ENCODE measurements at places on chromosomes 12 and 14. TPM values are rescaled to one million over a fixed set of nuclear protein-coding genes. Genes with fewer than 3 reads are reported as not detected.

The CMA1 gene
- total RNA-seq: not detected

The PLCZ1 gene
- total RNA-seq: not detected

DNA sequence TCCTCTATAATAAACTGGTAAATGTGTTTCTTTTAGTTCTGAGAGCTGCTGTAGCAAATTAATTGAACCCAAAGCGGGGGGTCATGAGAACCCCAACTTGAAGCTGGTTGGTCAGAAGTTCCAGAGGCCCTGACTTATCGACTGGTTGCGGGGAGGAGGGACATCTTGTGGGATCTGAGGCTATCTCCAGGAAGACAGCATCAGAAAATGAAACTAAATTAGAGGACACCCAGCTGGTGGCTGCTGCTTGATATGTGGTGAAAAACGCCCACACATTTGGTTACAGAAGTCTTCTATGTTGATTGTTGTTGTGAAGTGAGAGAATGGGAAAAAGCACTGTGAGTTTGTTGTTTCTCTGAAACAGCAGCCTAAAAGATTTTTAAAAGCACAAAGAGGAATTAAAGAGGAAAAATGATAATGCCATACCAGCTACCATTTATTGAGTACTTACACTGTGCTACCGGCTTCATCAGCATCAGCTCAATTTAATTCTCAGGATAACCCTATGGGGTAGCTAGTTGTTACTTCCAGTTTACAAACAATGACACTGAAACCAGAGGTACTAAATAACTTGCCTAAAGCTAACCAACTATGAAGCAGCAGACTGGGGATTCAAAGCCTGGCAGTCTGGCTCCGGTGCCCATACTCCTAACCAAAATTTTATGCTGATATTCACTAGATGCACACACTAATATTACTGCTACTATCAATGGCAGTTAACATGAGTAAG, 24.3 kb downstream of the DDX24 start:
- DNase-seq: no peak

The LRTM2 gene
- not detected for total RNA-seq

DNA sequence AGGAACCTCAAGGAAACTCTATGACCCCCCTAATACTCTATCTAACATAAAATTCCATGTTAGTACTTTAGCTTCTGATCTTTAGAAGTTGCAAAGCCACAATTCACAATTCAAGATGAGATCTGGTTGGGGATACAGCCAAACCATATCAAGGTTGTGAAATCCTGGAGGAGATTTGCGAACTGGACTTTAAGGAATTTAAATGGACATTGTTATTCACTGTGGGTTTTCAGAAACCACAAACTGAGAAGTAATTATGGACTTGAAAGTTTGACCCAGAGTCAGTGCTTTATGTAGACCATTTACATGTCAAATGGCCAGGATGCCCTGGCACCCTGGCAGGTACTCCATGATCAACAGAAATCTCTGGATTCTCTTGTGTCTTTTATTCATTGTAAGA, 14.2 kb upstream of the CDKL1 start:
- no peak for DNase-seq

DNA sequence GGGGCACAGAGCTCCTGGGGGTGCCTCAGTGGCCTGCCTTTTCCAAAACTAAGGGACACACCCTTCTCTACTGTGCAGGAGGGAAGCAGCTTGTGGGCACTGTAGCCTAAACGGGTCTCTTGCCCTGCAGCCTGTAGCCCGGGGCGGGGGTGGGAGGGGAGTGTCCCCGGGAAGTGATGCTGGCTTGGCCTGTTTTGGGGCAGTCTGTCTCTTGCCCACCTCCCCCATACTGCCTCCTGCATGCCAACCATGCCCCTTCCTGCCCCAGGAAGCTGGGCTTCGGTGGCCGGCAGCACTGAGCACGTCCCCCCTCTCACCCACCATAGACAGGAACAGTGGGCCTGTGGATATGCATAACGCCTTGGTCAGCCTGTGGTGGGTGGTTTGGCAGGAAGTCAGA, 43.4 kb downstream of the PRIMA1 start:
- no peak for DNase-seq

DNA sequence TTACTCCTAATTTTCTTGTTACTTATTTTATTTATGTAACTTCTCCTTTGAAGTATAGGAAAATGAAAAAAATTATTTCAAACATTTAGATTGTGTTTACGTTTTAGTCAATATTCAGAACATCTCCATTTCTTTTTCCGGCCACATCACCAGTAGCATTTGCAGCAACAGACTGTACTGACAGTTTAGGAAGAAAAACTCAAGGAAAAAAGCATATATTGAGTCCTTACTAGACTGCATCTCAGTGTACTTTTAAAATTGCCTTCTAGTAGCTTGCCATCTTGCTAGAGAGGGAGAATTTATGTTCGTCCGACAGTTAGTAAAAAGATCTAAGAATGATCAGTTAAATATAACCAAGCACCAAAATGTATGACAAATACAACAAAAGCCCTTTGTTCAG, 625.0 kb upstream of the MIS18BP1 start:
- DNase-seq: no peak

GRCh38 chr12:95182868-95183415, 34.3 kb downstream of the FGD6 start:
- peak; percentile 67 for DNase-seq

- no peak for DNase-seq
Observed at GRCh38 chr12:124971603-124972002, 17.3 kb downstream of the DHX37 start.

The SYCP3 gene
- under 0.01 TPM for total RNA-seq

GRCh38 chr12:75483431-75483830, 2.9 kb downstream of the GLIPR1 start:
- DNase-seq: no peak

DNA sequence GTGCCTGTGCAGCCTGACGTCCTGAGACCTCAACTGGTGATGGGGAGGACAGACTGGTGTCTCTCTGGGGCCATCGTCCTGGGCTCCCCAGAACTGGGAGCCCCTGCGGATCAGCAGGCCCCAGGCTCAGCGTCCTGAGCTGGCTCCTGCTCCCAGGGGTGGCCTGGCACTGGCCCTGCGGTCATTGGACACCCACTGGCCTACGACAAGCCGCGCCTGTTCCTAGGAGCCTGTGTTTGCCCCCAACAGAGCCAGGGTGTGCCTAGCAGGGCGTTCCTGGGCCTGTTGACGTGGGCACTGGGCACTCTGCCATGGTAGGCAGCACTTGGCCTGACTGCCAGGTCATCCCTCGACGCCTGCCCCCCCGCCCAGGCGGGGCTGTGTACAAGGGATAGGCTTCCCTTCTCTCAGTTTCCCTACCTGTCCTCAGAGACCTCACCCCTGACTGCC, 8.4 kb downstream of the ADSS1 start:
- DNase-seq: peak; percentile 76

GRCh38 chr14:75860561-75861160, 121.1 kb downstream of the TGFB3 start:
- no peak for DNase-seq

DNA sequence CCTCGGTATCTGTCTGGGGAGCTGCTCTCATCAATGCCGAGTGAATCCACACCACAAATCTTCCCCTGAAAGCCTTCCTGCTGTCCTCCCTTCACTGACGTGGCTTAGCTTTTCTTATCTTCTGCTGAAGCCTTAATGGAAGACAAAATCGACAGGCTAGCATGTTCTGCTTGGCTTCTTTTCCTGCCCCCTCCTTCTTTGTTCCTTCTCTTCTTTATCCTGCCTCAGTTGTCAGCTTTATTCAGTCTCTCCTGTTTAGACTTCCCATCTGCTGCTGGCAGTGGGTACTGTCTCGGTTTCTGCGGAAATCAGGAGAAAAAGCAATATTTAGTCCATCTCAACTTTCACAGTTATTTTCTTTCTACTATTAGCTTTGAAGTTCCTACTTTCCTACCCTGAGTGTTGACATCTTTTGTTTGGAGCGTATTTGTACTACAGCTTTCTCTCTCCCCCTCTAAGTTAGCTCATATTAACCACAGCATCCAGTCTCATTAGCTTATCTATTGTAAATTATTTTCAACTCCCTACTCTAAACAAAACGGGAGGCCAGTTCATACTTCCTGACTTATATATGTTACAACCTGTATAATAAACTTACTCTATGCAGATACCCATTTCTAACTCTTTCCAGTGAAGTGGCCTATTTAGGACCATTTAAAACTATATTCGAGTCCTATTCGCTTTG, 226.0 kb downstream of the DACT1 start:
- DNase-seq: no peak

The ZBTB39 gene
- total RNA-seq: 5.2 TPM

GRCh38 chr12:89091293-89091841, 260.9 kb downstream of the DUSP6 start:
- DNase-seq: no peak

- DNase-seq: no peak
Observed at GRCh38 chr12:24895612-24896011, 53.3 kb downstream of the BCAT1 start.

The BICDL1 gene
- total RNA-seq: 30.7 TPM

GRCh38 chr14:104321802-104322130, 183.4 kb downstream of the KIF26A start:
- no peak for DNase-seq

DNA sequence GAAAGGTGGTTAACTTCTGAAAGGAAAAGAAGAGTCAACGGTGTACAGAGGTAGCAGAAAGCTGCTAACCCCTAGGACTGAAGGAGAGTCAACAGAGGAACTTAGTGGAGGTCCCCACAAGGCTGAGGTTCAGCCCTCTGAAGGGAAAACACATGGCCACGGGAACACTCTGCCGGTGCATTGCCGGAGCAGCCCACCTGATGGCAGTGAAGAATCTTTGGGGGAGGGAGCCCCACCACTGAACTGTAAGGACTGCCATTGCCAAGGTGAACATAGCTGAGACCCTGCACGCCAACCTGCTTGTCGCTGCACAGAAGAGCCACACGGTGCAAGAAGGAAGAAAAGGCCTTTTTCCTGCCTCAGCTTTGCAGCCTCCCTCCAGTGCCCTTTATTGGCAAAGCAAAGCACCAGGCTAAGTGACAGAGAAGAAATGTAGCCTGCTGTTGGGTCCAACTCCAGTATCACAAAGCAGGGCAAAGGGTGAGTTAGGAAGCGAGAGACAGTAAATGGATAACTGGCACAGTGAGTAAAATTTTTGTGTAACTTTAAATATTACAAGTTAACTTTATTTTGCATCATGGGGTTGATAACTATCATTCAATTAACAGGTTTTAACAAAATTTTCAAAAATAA, 76.9 kb downstream of the LIN52 start:
- DNase-seq: no peak

- no peak for DNase-seq
Observed at GRCh38 chr14:69953266-69953915, 74.2 kb downstream of the SMOC1 start.

The C14orf39 gene
- total RNA-seq: 1.0 TPM

- no peak for DNase-seq
Observed at GRCh38 chr14:21070610-21071224, 613 bp downstream of the ARHGEF40 start.

DNA sequence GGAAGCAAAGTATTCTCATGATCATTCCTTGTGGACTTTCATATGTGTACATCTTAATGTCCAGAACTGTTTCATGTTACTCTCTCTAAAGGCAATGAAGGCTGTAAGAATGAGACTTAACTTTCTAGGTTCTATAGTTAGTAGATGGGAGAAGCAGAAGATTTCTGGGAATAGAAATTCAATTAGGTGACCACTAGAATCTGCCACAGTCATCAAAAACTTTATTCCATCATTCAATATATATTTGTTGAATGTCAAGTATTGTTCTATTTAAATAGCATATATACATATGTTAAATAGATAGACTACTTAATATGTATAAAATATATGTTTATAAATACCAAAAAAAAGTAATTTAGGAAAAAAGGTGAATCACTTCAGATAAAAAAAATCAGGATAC, 972.9 kb downstream of the SLC6A15 start:
- no peak for DNase-seq

GRCh38 chr14:50089208-50089607, 27.2 kb downstream of the VCPKMT start:
- no peak for DNase-seq

The MUCL1 gene
- total RNA-seq: not detected

DNA sequence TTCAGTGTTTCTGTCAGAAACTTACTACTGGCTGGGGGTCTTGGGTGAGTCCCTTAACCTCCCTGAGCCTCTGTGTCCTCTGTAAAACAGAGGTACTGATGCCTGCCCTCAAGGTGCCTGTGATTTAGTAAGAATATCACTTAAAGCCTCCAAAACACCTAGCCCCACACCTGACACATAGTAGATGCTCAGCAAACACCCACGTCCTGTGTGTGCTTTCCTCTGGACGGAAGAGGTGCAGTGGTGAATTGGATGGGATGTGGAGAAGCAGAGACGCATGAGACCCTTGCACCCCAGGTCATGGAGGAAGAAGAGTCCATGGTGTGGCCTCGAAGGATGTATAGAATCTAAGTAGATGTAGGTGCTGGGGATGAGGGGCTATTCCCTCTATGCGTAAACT, 110.6 kb downstream of the LGMN start:
- DNase-seq: no peak

DNA sequence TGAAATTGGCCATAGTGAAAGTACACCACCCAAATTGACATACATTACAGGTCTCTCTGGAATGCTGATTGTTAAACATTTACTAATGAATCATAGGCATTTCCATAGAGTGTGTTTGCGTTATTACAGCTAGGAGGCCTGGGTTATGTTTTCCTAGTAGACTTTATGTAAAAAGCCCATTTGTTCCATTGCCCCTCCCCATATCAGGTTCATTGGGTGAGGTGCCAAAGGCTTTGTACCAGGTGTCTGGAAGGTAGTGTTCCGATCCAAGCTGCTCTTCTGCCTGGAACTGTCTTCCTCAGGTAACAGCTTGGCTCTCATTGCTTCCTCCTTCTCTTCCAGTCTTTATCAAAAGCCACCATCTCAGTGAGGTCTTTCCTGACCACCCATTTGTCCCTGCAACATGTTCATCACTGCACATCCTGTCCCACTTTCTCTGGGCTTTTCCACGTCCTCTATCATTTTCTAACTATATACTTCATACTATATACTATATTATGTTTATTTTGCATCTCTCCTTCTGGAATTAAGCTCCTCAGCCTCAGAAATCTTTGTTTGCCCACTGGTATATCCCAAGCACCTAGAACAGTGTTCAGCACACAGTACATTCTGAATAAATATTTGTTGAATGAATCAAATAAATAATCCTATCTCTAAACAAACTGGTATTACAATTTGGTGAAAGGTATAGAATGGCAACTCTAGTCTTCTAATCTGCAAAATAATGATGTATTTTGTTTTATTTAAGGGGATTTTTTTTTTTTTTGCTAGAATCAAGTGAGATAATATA, 252.3 kb downstream of the KTN1 start:
- peak; percentile 83 for DNase-seq

DNA sequence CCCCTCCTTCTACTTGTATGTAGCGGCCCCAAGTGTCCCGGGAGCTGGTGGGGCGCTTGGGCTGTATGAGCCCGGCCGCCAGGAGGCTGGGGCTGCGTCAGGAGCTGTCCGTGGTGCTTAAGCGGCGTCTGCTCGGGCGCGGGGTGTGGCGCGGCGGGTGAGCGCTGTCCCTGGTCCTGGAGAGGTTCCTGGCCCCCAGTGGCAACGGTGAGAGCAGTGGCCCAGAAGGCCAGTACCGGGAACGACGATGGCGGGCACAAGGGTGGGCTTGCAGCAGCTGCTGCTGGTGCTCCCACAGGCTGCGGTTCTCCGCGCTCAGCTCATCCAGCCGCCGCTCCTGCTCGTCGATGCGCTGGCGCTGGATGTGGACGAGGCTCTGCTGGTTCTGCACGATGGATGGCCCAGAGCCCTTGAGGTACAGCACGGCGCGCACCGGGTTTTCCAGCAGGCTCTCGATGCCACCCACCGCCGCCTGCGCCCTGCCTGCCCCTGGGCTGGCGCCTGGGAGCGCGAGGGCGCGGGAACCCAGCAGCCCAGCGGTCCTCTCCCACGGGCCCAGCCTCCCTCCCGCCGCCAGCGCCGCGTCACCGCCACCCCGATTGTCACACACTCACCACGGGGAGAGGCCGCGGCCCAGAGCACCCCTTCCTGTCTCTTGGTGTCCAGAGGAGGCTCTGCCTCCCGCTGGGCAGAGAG, 41.9 kb upstream of the FKBP4 start:
- peak; percentile 22 for DNase-seq
